NCI-H1694 (cell line): ENCODE measurements at places on chromosomes 4 and X.

DNA sequence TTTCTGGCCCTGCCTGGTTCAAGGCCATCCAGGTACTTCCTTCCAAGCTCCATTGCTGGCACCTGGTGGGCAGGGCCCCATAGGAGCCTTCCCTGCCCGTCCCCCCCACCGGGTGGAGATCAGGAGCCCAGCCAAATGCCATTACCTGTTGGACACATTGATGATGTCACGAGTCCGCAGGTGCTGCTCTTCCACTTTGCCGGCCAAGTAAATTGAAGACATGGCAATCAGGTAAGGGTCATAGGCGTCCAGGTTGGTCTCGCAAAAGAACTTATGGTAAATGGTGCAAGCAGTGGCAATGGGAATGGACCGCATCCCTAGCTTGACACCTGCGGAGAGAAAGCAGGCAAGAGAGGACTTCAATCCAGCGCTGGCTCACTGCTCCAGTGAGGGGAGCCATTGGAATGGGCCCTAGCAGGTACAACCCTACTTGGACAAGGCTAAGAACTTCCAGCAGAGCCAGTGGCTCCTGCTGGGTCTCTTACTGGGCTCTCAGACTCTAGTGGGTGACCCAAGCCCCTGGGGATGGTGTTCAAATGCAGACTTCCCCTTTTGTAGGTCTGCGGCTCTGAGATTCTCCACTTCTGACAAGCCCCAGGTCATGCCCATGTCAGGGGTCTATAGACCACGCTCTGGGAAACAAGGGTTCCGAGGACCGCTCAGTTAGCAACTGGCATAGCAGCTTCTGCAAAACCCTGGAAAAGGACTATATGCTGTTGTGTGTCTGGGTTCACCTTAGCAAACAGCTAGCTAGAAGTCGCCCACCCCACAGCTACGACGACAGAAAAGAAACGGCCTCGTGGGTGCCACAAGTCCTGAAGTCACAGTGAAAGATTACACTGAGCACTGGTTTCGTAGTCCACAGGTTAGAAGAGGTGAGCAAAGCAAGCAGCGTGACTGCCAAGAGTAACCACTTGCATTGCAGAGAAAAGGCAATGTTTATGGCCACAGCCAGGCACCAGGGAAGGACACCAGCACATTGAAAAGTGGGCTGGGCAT lies 2.8 kb downstream of the CCNQ start:
- no peak for DNase-seq

GRCh38 chrX:9635368-9635767 lies 130.3 kb downstream of the GPR143 start:
- no peak for DNase-seq

- DNase-seq = no peak
These were observed 106.9 kb downstream of the COL4A6 start for GRCh38 chrX:108331126-108331909.

DNA sequence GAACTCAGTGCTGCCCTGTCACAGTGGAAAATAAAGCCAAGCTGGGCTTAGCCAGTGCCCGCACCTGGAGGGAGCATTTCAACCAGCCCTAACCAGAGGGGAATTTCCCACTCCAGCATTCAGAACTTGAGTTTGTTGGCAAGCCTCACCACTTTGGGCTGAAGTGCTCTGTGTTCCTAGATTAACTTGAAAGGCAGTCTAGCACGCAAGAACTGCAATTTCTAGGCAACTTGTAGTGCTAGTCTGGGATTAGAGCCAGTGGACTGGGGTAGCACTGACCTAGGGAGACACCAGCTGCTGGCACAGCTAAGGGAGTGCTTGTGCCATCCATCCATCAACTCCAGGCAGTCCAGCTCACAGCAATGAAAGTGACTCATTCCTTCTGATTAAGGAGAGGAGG lies 1060.6 kb upstream of the GRID2 start:
- DNase-seq = no peak

- DNase-seq = no peak
These were observed 644.1 kb upstream of the AGA start for GRCh38 chr4:178086320-178086719.

DNA sequence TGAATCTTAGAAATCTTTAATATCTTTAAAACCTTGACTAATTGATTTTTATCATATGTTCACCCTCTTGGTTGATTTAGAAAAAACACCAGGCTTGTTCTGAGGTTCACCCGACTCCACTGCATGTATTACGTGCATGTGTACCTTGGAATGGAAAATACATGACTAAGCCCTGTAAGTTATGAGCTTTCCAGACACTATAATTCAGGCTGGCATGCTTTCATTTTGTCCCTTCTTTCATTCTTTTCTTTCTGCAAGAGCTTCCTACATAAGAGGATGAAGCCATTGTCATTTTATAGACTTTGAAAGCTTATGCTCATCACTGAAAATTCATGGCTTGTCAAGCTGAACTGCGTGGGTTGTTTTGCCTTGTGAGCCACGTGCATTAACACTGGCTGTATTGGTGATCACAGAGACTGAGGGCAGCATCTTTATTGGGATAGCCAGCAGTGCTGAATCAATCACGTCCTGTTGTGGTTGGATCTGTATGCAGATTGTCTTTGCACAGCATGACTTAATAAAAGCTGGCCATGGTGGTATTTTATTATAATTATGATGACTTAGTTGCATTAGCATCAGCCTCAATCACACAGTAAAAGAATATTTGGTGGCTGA lies 141.9 kb downstream of the SLIT2 start:
- no peak for DNase-seq

- DNase-seq = no peak
These were observed 87.6 kb downstream of the HHIP start for GRCh38 chr4:144733566-144733965.

DNA sequence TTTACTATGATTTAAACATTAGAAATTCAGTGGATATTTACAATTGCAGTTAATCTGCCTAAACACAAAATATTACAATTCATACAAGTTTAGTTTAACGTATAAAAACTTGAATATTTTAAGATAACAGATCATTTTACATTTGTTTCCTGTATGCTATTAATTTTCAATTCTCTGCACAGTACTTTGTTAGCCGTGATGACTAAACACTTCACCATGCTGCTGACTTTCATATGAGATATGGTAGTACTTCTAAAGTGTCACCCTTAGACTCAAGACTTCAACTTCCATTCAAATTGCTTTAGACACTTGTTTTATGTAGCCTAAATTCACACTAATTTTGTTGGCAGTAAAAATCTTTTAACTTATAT lies 1646.4 kb upstream of the ADGRL3 start:
- no peak for DNase-seq

DNA sequence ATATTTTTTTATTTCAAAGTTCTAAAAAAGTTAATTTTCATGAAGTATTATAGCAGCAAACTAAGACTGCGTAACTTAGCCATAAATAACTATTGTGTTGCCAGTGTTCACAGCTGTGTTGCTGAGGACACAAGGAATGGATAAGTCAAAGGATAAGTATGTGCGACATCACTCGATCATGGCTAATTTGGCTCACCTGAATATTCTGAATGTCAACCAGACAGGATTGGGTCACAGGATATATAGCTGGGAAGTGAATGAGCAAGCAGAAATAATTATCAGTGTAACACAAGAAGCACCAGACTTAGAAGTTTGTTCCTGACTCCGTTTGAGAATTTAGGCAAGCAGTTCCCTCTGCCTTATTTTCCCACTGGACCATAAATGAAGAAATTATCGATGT lies 33.9 kb downstream of the PRDM8 start:
- DNase-seq = no peak

- DNase-seq = no peak
These were observed 177.1 kb downstream of the NHS start for GRCh38 chrX:17552044-17552650.

DNA sequence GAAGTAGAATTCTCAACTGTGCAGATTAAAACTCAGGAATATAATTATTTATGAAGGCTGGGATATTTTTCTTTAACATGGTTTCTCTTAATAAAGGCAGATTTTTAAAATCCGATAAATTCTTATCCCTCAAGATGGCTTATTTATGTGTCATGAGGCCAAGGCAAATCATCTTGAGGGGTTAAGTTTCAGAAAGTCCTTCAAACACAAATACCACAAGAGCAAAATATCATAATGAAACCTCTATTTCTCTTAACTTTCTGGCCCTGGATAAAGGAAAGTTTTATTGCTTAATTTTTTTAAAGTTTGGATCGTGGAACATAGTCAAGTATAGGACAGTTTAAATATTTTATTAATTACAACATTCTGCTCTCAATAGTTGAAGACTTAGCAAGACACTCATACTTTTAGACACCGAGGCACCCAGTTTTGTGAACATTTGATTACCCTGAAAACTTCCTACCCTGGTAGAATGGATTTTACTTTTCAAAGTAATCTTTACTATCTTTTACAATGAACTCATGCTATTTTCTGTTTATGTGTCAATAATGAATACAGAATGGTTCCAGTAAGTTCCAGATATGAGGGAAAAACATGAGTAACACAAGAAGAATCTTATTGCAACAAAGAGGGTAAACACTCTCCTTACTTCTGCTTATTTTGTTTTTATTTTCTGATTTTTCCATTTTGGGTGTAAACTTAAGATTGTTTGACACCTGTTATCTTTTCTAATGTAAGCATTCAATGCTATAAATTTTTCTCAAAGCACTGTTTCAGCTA lies 200.7 kb upstream of the IL15 start:
- no peak for DNase-seq

DNA sequence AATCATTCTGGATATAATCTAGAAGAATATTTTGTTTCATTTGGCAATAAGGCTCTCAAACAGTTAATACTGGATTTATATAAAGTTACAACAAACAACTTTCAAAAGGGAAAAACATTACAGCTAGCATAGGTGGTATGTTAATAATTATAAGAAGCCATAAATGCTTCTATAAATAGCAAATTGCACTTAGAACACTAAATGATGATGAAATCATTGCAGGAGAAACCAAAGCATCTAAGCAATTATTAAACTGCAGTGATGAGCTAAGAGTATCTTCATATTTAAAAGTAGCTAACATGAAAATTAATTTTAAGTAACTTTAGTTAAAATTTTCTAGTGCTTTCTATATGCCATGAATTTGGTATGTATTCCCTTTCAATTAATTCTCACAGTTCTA lies 189.5 kb downstream of the CENPC start:
- no peak for DNase-seq

GRCh38 chr4:176185051-176185450 lies 10.3 kb downstream of the SPATA4 start:
- DNase-seq = no peak

DNA sequence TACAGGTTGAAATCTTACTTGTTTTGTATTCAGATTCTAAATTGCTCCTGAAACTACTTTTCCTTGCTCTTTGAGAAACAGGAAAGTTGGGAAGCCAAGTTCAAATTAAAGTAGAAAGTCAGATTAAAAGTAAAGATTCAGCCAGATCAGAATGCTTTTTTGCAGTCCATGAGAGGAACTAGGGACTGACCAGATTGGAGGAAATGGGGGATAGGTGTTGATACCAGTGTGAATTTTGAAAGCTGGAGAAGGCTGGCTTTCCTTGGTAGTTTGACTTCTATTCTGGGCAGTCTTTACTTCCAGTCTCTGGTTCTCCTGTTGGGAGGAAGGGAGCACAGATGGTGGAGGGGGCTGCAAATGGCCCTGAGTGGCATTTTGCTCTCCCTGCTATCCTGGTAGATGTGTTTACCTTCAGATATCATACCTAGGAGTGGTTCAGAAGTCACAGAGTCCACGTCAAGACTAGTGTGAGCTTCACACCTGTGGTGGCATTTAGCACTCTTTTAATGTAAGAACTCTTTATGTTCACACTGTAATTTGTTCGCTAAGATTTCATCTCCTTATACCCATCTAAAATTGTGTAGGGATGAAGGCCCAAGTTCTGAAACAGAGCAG lies 68.8 kb downstream of the FNIP2 start:
- no peak for DNase-seq

- no peak for DNase-seq
These were observed 5.0 kb downstream of the NAF1 start for GRCh38 chr4:163161536-163162205.

DNA sequence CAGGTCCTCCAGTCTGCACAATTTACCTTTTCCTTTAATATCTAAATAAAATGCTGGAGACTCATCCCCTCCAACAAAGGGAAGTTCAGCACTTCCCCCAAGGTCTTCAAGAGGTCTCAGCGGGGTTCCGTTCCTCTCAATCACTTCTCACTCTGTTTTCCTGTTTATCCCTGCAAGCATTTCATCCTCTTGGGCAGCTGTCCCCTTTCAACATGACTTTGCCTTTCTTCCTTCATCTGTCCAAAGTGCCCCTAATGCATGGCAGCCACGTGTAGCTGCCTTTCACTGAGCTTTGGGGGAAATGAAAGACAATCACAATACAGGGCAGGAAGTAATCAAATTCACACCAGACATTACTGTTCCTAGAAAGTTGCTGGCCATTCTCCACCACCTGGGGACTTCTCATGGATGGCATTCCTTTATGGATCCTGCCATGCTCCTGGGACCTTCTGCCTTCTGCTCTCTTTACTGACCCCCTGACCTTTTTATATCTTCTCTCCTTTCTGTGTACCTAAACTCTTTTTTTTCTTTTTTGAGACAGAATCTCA lies 79.7 kb upstream of the USP9X start:
- DNase-seq = no peak

GRCh38 chr4:963276-964225 lies 9.8 kb downstream of the DGKQ start:
- DNase-seq = no peak
